ENCODE measurements at places on chromosomes 4 and X.

- DNase-seq: no peak
Observed at GRCh38 chrX:41490446-41490845, 43.3 kb downstream of the NYX start.

DNA sequence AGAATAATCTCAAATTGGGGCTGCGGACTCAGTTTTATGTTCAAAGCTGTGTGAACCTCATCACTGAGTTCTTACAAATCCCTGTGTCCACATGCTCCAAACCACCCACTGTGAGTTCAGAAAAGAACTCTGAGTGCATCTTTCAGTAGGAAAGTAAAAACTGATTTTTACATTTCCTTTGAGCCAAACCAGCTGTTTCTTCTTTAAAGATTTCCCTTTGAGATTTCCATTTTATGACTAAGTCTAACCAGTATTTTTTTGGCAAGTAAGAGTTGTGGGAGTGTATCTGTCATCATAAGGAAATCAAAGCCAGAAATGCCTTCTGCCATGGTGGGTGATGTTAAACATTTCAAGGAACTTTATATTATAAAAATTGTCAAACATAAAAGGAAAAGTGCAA is 100.0 kb downstream of the TET2 start:
- peak; percentile 19 for DNase-seq

DNA sequence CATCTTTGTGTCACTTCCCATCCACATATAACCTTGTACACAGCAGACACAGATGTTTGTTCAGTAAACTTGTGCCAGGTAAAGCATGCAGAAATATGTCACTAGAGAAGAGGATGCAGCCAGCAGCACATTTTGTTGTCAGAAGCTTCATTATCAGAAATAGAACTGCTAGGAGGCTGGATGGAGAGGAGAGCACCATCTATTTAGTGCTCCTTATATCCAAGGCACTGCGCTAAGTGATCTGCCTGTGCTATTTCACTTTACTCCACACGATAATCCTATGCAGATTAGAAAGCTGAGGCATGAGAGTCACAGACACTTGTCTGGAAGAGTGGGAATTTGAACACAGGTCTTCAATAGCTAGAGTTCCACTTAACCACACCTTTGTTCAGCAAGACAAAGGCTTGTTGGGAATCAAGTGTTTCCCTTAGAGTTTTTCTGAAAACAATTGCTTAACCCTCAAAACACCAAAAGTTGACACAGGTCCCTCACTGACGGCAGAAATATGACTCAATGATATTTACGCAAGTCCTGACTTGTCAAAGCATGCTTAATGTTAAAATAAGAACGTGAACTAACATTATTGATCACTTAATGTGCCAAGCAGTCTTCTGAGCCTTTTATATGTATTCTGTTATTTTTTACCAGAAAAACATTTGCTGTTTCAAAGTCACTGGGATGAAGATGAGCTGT is 1.2 kb upstream of the QDPR start:
- DNase-seq: no peak

- DNase-seq: no peak
Observed at GRCh38 chr4:165605811-165606210, 227.0 kb downstream of the CPE start.

GRCh38 chrX:133475521-133475920 is 60.2 kb upstream of the GPC4 start:
- DNase-seq: no peak

DNA sequence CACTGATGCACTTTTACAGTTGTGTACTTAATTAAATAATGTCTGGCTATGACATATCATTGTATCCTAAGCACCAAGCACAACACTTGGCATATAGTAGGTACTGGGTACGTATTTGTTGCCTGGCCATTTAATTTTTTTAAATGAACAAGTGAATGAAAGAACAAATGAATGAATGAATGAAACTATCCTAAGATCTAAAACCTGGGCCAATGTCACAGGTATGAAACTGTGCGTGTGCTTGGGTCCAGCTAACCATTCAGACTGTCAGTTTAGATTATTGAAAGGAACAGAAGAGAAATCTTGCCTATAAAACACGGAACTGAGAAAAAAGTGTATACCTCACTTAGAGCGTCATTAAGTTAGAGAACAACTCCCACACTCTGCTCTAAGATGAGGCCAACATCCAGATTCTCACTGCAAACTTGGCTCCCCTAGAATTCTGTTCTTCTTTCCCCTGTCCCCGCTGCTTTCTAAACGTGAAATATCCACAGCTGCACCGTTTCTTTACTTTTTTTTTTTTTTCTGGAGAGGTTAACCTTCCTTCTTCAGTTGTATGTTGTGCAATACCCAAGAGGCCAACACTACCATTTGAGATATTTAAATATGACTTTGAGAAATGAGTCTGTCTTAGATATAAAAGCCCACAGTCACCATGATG is 17.3 kb upstream of the SEL1L3 start:
- no peak for DNase-seq

- DNase-seq: no peak
Observed at GRCh38 chrX:69163936-69164741, 1.1 kb downstream of the PJA1 start.

DNA sequence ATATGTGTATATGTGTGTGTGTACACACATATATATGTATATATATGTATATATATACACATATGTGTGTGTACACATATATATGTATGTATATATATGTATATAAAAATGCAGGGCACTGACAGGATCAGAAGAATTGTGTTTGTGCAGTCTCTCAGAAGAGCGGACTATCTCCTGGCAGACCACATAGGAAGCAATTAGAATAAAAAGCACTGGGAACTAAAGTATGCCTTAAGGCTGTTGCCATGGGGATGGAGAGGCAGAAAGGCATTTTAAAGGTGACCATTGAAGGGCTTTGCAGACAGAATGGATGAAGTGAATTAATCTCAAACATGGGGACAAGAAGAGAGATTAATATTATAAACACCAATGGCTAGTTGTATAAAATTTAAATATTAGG is 33.7 kb upstream of the USP51 start:
- no peak for DNase-seq

- DNase-seq: no peak
Observed at GRCh38 chr4:53309321-53310040, 56.4 kb downstream of the SCFD2 start.

- no peak for DNase-seq
Observed at GRCh38 chr4:86286726-86287125, 73.1 kb downstream of the MAPK10 start.

DNA sequence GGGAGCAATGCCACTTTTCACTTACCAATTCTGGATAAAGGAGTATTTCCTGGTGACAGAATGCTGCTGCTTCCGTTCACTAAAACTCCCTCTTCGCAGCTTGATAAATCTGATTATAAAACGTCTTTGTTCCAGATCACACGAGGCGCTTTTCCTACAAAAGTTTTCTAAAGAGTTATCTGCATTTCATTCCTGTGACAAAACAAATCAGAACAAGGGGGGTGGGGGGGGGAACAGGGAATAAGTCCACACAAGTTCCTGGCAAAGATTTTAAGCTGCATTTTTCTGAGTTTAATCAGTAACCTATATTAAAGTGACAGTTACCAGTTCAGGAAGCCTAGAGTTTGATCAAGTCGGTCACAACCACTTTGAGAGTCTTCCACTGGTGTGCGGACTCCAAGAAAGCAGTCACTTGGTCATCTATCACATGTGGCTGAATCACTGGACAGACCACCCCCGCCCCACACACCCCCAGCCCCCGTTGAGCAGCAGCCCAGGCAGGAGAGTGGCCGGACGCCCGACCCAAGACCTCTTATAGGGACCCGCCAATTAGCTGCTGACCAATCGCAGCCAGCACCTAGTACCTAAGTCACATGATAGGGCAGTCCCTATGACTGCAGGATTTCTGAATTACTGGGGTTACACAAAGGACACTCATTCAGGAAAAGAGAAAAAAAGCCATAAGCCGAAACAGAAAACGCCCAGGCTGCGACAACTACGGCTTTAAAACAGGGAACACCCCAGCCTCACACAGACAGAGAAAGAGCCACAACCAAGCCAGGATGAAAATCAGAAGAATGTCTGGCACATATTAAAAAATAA is 569.3 kb upstream of the DIPK2B start:
- DNase-seq: peak; percentile 95

DNA sequence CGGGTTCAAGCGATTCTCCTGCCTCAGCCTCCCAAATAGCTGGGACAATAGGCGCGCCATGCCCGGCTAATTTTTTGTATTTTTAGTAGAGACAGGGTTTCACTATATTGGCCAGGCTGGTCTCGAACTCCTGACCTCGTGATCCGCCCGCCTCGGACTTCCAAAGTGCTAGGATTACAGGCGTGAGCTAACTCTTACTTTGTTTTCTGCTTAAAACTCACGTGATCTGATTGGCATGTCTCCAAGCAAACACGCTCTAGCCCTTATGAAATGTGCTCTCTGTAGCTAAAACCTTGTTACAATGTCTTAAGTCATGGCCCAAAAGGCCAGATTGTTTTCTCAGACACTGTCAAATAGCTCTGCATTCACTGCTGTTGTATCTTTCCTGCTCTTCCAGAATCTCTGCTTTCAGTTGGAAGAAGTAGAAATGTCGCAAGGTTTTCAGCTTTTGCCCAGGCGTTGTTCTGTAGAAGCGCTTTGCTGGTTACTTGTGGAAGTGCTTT is 39.7 kb upstream of the OGT start:
- no peak for DNase-seq

DNA sequence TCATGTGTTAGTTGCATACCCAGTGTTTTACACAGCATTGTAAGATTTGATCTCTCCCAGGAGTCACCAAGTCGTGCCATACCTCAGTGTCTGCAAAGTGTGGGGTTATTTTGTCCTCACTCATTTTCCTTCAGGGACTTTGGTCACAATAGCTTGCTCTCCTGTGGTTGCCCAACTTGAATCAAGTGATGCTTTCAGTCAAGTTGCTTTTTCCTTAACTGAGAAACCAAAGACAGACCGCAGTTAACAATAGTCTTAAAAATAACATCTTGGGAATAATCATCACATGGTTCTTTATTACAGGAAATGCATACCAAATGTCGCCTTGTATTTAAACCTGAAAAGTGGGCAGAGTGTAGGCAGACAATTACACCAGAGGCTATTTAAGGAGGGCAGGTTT is 44.5 kb upstream of the NDP start:
- peak; percentile 76 for DNase-seq

- DNase-seq: no peak
Observed at GRCh38 chrX:44843753-44844152, at the start of gene DUSP21. Gene DUSP21 (plus strand): TSS chrX:44844021. CDS start chrX:44844133, 112 bp downstream.

- DNase-seq: peak; percentile 75
Observed at GRCh38 chr4:169341490-169341889, 70.7 kb upstream of the SH3RF1 start.

DNA sequence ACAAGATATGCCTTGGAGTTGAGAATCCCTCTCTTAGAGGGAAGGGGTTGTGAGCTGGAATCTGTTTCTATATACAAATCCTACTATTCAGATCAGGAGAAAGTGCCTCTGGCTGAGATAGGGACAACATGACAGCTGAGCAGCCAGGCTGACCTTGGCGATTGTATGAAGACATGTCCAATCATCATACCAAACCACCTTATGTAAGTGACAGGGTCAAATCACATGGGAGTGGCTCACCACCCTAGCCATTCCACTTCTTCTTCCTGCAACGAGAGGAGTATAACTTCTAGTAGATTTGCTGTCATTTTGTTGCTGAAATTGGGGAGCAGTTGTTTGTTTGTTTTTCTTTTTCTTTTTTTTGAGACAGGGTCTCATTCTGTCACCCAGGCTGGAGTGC is 48.3 kb upstream of the TMEM150C start:
- DNase-seq: no peak

- DNase-seq: no peak
Observed at GRCh38 chrX:95721011-95721410, 963.6 kb upstream of the DIAPH2 start.

DNA sequence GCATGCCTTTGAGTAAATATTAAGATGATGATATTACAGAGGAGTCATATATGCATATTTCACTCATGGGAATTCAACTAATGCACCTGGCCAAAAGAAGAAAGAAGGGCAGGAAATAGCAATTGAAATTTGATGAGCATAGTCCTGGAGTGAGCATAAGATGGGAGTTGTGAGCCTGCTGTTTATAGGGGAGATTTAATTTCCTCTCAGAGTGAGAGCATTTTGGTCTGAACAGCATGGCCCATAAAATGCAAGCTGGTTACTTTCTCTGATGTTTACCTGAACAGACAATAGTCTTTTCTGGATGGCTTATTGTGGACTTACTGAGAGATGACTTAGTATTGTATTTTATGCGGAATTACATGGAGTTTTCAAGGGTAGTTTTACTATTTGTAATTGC is 53.6 kb downstream of the FHIP1A start:
- DNase-seq: no peak

DNA sequence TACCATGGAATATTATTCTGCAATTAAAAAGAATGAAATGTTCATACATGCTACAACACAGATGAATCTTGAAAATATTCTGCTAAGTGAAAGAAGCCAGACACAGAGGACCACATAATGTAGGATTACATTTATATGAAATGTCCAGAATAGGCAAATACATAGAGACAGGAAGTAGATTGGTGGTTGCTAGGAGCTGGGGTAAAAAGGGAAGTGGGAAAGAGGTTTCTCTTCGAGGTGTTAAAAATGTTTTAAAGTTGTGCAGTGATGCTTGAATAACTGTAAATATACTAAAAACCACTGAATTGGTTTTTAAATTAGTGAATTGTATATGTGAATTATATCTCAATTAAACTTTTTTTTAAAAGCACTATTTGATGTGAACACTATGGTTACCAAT is 3.6 kb upstream of the NXT2 start:
- DNase-seq: no peak

DNA sequence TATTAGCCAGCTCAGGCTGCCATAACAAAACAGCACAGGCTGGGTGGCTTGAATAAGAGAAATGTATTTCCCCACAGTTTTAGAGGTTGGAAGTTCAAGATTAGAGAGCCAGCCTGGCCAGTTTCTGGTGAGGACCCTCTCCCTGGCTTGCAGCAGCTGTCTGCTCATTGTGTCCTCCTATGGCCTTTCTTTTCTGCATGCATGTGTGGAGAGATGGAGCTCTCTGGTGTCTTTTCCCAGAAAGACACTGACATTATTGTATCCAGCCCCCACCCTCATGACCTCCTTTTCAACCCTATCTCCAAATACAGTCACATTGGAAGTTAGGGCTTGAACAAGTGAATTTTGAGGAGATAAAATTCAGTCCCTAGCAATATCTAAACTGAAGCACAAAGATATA is 263.8 kb upstream of the PABPC4L start:
- no peak for DNase-seq

- DNase-seq: no peak
Observed at GRCh38 chr4:39852636-39853035, 125.1 kb downstream of the PDS5A start.

DNA sequence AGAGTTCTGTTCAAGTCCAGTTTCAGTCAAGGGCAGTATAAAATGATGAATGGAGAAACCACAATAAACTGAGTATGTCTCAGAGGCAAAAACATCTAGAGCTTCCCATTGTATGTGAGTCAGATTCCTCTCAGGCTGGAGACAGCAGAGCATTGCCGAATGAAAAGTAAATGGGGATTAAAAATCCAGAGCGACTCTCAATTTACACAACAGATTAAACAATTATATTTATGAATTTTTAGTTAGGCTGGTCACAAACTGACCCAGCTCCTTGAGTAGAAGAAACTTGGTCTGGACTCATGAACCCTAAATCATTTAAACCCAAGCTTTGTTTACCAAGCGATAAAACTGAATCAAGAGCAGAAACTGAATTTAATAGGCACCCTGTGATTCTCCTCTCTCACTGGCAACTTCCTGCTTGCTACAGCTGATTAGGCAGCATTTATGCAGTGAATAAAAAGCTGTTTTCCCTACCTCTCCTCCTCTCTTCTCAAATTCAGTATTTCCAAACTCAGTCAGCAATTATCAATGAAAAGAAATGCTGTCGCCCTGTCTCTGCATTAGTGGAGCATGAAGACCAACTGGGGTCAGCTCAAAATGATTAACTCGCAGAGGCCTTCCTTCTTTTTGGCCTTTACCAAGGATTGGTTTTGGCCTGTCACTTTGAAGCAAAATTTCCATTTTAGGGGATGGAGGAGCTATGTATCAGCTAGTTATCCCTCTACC is 568.0 kb downstream of the PDHA2 start:
- DNase-seq: peak; percentile 10
